ENCODE measurements at places on chromosomes 1 and 21. TPM values are rescaled to one million over a fixed set of nuclear protein-coding genes. Genes with fewer than 3 reads are reported as not detected.

FBXO2 gene
- 5.4 TPM for total RNA-seq

GRCh38 chr1:164648636-164649035, 89.7 kb downstream of the PBX1 start:
- DNase-seq: no peak

DNA sequence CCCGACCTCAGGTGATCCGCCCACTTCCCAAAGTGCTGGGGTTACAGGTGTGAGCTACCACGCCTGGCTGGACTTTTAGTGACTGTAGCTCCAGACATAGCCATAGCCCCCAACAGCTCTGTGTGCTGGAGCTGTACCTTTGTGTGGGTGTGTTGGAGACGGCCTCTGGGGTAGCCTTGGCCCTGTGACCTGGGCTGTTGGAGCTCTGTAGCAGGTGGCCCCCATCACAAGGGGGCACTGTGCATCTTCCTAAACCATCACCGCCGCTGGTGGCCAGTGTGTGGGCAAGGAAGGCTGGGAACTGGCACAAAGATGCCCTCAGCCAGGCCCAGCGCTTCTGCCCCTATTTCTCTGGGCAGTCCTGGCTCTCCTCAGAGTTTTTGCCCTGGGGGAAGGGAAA, 38.4 kb upstream of the FOXO6 start:
- DNase-seq: no peak

GRCh38 chr1:180617774-180618395, 13.9 kb upstream of the XPR1 start:
- DNase-seq: no peak

CORT gene
- not detected for total RNA-seq

DNA sequence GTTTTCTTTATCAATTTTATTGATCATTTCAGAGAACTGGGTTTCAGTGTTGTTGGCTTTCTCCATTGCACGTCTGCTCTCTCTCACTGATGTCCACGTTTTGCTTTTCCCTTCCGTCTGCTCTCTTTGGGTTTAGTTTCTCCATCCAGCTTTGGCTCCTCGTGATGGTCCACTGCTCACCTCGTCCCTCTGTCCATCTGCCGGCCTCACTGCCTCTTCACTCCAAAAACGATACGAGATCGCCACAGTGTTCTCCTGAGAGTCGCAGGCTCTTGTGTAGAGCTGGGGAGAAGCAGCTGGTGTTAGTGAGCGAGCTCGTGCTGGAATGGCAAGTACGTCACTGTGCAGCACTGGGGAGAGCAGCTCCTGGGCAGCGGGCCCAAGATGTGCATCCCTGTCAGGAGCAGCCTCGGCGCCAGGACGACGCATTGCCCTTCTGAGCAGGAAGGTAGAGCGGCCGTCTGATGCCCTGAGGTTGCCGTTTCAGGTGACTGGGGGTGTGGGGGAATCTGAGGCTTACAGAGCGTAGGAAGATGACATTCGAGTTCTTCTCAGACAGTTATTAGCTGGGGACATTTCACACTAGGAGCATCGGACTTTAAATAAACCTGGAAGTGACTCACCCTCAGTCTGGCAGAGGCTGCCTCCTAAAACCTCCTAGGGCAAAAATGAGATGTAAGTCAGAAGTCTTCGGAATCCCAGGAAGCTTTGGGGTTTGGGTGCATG, 31.4 kb upstream of the PCBP3 start:
- DNase-seq: no peak

TTC39A gene
- total RNA-seq: 0.28 TPM

Data from ovary (tissue), 10 donors.